ENCODE measurements at places on chromosomes 13 and 19. TPM values are rescaled to one million over a fixed set of nuclear protein-coding genes. Genes with fewer than 3 reads are reported as not detected.

DNA sequence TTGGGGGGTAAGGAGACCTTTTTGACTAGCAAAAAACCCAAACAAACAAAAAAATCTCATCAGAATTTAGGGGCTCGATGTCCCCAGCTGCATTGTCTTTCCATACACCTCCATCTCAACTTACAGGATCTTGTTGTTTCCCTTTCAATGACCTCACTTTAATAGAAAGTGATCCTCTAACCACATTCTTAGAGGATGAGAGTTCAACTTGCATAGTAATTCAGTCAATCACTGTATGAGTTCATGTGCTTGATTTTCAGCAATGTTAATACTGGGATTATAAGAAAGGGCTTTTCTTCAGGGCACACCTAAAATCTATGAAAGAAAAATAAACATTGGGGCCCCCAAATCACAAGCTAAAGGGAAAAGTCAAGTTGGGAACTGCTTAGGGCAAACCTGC, 1512.0 kb downstream of the SLITRK1 start:
- DNase-seq, result no peak

DNA sequence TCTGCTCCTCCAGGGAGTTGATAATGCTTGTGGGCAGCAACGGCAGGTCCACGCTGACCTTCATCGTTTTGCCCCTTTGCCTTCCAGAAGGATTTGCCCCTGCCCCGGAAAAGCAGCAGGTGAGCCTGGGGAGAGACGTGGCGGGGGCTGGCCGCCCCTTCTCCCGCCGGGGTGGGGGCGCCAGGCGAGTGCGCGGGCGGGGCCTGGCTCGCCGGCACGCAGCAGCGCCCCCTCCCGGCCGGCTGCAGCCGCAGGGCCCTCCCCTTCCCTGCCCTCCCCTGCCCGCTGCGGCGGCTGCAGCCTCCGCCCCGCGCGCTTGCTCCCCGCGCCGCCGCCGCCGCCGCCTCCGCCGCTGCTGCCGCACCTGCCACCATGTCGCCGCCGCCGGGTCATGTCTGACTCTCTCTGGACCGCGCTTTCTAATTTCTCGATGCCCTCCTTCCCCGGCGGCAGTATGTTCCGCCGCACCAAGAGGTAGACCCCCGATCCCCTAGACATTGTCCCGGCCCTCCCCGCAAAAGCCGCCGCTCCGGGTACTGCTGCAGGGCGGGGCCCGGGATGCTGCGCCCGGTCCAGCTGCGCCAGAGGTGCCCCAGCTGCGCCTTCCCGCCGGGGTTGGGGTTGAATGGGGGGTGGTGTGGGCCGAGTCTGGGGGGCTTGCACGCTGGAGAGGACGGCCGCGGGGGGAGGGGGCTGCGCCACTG, at the start of gene MAST1:
TSS of gene MAST1 (plus strand) at position 334 of the 704 bp plus-strand sequence. CDS start at position 392, 58 bp downstream.
- DNase-seq, result no peak

- no peak for DNase-seq
Observed at GRCh38 chr13:80038371-80038770, 302.6 kb downstream of the SPRY2 start.

Gene OVOL3
- not detected for polyA plus RNA-seq

Gene CCDC8
- 52.7 TPM for polyA plus RNA-seq

DNA sequence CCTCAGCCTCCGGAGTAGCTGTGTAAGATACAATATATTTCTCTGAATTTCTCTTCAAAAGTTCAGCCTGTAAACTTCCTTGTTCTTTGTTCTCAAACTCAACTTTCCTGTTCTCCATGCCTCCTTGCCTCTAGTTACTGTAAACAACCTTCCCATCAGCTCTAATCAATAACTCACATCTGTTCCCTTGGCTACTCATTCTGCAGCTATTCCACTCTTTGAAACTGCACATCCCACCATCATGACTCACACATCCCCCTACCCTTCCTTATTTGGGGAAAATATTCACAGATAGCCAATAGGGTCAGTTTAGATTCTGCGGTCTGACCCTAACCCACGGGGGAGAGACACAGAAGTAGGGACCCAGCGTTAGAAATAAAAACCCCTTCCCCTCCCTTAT, 2.0 kb downstream of the ZNF562 start:
- no peak for DNase-seq

GRCh38 chr13:86601351-86601750, 802.1 kb upstream of the SLITRK6 start:
- DNase-seq, result no peak

DNA sequence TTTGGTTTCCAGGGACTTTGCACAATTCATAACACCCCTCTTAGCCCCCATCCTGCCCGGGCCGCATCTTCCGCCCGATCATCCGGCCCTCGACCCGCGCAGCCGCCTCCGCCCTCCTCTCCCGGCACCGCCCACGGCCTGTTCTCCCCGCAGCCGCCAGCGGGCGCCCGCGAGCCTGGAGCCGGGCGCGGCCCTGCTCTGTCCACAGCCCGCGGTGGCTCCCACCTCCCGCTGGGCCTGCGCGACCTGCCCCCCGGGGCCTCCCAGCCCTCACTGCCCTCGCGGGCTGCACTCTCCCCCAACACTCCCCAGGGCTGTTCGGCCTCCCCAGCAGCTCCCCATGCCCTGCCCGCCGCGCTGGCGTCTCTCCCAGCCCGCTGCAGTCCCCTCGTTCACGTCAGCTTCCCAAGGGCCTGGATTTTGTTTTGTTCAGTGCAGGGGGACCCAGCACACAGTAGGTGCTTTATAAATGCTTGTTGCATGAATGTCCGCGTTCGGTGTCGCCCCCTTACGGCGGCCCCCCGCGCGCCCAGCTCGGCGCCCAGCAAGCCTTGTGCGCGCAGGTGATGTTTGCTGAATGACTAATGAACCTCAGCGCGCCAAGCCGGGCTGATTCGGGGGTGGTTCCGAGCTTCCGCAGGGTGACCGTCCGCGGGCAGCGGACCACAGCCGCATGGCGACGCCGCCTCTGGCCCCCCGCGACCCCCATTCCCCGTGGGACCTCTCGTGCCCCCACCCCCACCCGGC, 4.6 kb upstream of the APC2 start:
- no peak for DNase-seq
